GM10248 (cell line): ENCODE measurements at places on chromosomes 6 and 20.

- no peak for DNase-seq
These were observed 143.0 kb downstream of the TTLL2 start for GRCh38 chr6:167467793-167468431.

DNA sequence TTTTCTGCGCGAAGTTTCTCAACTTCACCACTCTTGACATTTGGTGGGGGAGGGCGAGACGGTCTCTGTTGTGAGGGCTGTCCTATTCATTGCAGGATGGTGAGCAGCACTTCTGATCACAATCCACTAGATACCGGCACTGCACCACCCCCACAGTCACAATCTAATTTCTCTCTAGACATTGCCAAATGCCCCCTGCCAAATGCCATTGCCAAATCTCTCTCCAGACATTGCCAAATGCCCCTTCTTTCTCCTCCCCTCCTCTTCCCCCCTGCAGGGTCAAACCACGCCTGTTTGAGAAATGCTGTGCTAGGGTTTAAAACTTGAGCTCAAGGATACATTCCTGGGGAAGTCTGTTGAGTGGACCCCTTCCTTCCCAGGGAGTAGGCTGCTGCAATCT, 603.5 kb upstream of the CDH4 start:
- no peak for DNase-seq

DNA sequence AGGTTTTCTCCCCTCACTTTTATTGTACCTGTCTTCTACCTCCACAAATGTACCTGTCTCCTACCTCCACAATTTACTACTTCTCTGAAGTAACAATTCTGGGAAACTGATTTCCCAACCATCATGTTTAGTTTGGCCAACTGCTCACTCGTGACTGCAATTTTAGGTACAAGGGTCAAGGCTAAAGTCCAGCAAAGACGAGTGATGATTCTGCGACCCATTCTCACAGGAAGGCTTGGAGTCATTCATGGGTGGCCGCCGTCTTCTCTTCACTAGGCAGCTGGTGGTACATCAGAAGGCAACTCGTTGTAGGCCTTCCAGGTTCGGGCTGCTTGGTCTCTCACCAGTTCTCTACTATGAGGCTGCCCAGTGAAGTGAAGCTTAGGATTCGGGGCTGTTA, 483.8 kb upstream of the JARID2 start:
- DNase-seq: no peak

DNA sequence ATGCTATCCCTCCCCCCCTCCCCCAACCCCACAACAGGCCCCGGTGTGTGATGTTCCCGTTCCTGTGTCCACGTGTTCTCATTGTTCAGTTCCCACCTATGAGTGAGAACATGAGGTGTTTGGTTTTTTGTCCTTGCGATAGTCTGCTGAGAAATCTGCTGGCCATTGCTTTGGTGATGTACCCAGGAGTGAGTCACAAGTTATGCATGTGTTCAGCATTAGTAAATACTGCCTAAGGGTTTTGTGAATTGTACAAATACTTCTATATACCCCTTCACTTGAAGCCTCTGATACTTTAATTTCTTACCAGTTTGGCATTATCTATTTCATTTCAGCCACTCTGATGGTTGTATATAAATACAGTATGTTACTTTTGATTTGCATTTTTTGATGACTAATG, 711.3 kb upstream of the GJE1 start:
- no peak for DNase-seq

GRCh38 chr6:70112716-70113115, 190.2 kb downstream of the COL9A1 start:
- DNase-seq: no peak

- DNase-seq: no peak
These were observed 37.7 kb upstream of the DEFB112 start for GRCh38 chr6:50087231-50087954.
